Left ventricle myocardium inferior (tissue), 1 donor: ENCODE measurements at places on chromosomes 5 and 9.

DNA sequence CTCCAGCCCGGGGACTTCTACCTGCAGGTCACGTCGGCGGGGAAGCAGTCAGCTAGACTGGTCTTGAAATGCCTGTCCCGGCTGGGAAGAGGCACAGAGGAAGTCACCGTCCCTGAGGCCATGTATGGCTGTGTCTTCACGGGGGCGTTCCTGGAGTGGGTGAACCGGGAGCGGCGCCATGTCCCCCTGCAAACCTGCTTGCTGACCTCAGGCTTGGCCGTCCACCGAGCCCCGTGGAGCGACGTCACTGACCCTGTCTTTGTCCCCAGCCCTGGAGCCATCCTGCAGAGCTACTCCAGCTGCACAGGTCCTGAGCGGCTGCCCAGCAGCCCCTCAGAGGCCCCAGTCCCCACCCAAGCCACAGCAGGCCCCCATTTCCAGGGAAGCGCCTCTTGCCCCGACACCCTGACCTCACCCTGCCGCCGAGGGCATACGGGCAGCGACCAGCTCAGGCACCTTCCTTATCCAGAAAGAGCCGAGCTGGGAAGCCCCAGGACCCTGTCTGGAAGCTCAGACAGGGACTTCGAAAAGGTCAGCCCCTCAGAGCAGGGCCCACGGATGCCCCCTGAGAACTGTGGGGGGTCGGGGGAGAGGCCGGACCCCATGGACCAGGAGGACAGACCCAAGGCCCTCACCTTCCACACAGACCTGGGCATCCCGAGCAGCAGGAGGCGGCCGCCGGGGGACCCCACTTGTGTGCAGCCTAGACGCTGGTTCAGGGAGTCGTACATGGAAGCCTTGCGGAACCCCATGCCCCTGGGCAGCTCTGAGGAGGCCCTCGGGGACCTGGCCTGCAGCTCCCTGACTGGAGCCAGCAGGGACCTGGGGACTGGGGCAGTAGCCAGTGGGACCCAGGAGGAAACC lies 47.8 kb downstream of the PLEKHG4B start:
- no peaks in the 10 kb centered on the region for H3K4me1 ChIP-seq
- DNase-seq, result no peak
- no peak overlapping the region for H3K27ac ChIP-seq

DNA sequence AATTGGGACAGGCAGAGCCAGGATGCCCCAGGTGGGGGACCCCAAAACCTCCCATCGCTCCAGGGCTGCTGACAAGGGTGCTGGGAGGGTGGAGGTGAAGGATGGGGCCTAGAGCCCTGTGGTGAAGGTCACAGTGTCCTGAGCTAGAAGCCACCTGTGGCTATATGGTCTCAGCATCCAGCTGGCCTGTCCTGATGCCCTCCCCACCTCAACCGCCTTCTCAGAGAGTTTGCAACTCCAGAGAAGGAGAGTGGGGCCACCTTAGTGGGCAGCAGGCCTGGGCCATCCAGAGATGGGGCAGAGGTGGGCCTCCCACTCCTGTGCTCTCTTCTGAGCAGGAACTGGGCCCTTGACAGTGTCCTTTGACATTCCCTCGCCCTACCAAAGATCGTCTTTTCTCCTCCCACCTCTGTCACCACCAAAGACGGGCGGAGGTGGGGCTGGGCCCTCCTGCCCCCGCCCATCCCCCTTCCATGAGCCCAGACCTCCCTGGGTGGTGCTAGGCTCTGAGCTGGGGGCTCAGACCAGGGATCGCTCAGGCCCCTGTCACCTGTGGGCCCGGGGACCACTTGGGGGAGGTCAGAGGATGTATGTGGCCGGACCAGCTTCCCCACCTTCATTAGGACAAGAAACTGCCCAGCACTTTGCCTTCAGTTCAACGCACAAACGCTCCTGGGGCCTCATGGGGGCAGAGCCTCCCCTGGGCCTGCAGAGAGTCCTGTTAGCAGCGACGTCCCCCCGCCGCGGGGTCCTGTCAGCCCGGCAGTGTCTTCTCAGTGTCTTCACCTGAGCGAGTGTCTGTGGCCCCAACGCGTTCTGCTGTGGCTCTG lies 10.0 kb upstream of the DOLPP1 start:
- no peak overlapping the region for H3K4me3 ChIP-seq
- H3K4me1 ChIP-seq, result peaks cover 22% of the 10 kb centered on the region
- no peaks in the 10 kb centered on the region for H3K27me3 ChIP-seq
- H3K27ac ChIP-seq, result peak overlapping the region; percentile 92

- no peaks in the 10 kb centered on the region for H3K4me1 ChIP-seq
- no peak overlapping the region for H3K27ac ChIP-seq
- H3K36me3 ChIP-seq, result no peaks in the 10 kb centered on the region
- DNase-seq, result no peak
- peaks cover 78% of the 10 kb centered on the region for H3K27me3 ChIP-seq
- no peak overlapping the region for H3K4me3 ChIP-seq
These were observed 357.4 kb upstream of the CCNH start for GRCh38 chr5:87770016-87770570.

GRCh38 chr9:89442981-89443814 lies 54.7 kb downstream of the SEMA4D start:
- no peak overlapping the region for H3K4me3 ChIP-seq
- H3K36me3 ChIP-seq, result no peaks in the 10 kb centered on the region
- no peaks in the 10 kb centered on the region for H3K27me3 ChIP-seq
- H3K4me1 ChIP-seq, result peaks cover 44% of the 10 kb centered on the region

- H3K27ac ChIP-seq, result peak overlapping the region; percentile 87
- H3K27me3 ChIP-seq, result no peaks in the 10 kb centered on the region
- peak; percentile 23 for DNase-seq
- no peaks in the 10 kb centered on the region for H3K36me3 ChIP-seq
- H3K4me3 ChIP-seq, result no peak overlapping the region
These were observed 227.2 kb upstream of the MAP3K1 start for GRCh38 chr5:56588131-56588487.

- H3K27ac ChIP-seq, result peak overlapping the region; percentile 76
- peak overlapping the region; percentile 74 for H3K4me3 ChIP-seq
- H3K27me3 ChIP-seq, result peaks cover 59% of the 10 kb centered on the region
- DNase-seq, result peak; percentile 18
- peaks cover 19% of the 10 kb centered on the region for H3K4me1 ChIP-seq
These were observed 1.2 kb downstream of the F2RL1 start for GRCh38 chr5:76819851-76820525.

- DNase-seq, result no peak
- H3K4me1 ChIP-seq, result no peaks in the 10 kb centered on the region
- no peak overlapping the region for H3K4me3 ChIP-seq
- no peak overlapping the region for H3K27ac ChIP-seq
These were observed 104.3 kb downstream of the SAXO1 start for GRCh38 chr9:18928711-18929110.

DNA sequence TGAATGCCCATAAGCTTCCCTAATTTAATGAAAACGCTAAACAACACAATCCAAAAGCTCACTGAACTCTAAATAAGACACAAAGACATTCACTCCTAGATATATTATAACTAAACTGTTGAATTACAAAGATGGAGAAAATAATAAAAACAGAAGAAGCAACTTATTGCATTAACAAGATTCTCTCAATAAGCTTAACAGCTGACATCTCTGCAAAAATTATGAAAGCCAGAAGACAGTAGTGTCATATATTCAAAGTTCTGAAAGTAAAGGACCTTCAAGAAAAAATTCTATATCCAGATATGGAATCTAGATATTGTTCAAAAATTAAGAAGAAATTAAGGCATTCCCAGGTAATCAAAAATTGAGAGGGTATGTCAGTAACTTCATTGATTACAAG lies 957.8 kb upstream of the TYRP1 start:
- no peak overlapping the region for H3K4me3 ChIP-seq
- H3K27me3 ChIP-seq, result no peaks in the 10 kb centered on the region
- no peaks in the 10 kb centered on the region for H3K4me1 ChIP-seq
- DNase-seq, result no peak
- H3K36me3 ChIP-seq, result no peaks in the 10 kb centered on the region

DNA sequence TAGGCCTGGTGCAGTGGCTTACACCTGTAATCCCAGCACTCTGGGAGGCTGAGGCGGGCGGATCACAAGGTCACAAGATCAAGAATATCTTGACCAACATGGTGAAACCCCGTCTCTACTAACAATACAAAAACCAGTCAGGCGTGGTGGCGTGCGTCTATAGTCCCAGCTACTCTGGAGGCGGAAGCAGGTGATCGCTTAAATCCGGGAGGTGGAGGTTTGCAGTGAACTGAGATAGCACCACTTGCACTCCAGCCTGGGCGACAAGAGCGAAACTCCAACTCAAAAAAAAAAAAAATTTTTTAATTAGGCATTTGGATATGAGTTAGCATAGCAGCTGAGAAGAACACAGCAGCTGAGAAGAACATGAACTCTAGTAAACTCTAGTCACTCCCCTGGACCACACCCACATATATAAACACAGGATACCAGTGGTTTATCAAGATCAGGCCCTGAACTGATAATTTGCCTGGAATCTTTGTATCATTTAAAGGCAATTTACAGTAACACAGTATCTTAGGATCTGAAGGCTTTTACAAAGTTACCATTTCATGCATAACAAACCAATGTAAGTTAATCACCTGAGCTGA lies 4.6 kb upstream of the UGCG start:
- DNase-seq, result no peak
- no peak overlapping the region for H3K27ac ChIP-seq
- no peak overlapping the region for H3K4me3 ChIP-seq
- H3K36me3 ChIP-seq, result no peaks in the 10 kb centered on the region
- H3K4me1 ChIP-seq, result peaks cover 11% of the 10 kb centered on the region
- H3K27me3 ChIP-seq, result no peaks in the 10 kb centered on the region

DNA sequence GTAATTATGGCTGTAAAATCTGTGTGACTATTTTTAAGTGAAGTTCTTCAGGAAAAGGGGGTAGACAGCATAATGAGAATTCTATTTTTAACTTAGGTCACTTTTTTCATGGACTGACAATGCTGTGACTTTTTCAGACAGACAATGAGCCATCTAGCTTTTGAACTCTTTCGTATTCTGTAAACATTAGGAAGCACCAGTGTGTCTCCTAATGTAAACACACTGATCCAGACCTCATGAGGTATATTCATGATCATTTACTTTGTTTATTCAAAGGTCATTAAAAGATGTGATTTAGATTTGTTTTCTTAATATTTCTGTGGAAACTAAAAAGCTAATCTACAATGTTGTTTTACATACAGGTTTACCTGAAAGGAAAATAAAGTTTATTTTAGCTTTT lies 352.6 kb downstream of the ADGRV1 start:
- no peaks in the 10 kb centered on the region for H3K36me3 ChIP-seq
- DNase-seq, result no peak
- no peak overlapping the region for H3K27ac ChIP-seq
- no peak overlapping the region for H3K4me3 ChIP-seq
- H3K4me1 ChIP-seq, result peaks cover 8% of the 10 kb centered on the region

GRCh38 chr5:41956943-41957342 lies 31.9 kb downstream of the FBXO4 start:
- no peaks in the 10 kb centered on the region for H3K4me1 ChIP-seq
- no peaks in the 10 kb centered on the region for H3K27me3 ChIP-seq
- no peak overlapping the region for H3K4me3 ChIP-seq
- H3K27ac ChIP-seq, result no peak overlapping the region
- no peak for DNase-seq

- no peak for DNase-seq
- peaks cover 22% of the 10 kb centered on the region for H3K4me1 ChIP-seq
- H3K4me3 ChIP-seq, result no peak overlapping the region
- H3K27me3 ChIP-seq, result peaks cover 39% of the 10 kb centered on the region
- no peaks in the 10 kb centered on the region for H3K36me3 ChIP-seq
- H3K27ac ChIP-seq, result no peak overlapping the region
These were observed 34.1 kb upstream of the PDE8B start for GRCh38 chr5:77176429-77176828.
